ENCODE measurements at places on chromosomes 4 and X.

GRCh38 chr4:169940460-169940859, 85.7 kb downstream of the MFAP3L start:
- DNase-seq: no peak

- peak; percentile 67 for DNase-seq
These were observed 667.6 kb downstream of the PCDH18 start for GRCh38 chr4:136864604-136865185.

GRCh38 chrX:17967888-17968287, 106.8 kb upstream of the RAI2 start:
- DNase-seq: no peak

DNA sequence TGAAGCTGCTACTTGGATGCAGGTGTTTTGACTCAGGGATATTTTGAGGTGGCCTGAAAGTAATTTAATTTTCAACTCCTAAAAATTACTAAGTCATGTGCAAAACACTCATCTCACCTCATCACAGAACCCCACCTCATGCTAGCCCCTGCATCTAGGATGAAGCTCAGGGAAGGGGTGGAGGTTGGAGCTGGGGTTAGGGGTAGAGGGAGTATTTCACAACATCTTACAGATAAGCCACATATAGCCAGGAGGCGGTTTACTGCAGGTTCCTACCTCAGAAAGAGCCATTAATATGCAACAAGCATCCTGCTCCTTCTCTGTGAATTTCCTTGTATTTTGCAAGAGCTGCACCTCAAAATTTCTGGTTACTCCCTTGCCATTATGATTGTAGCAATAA, 70.5 kb upstream of the TSPAN5 start:
- DNase-seq: no peak

DNA sequence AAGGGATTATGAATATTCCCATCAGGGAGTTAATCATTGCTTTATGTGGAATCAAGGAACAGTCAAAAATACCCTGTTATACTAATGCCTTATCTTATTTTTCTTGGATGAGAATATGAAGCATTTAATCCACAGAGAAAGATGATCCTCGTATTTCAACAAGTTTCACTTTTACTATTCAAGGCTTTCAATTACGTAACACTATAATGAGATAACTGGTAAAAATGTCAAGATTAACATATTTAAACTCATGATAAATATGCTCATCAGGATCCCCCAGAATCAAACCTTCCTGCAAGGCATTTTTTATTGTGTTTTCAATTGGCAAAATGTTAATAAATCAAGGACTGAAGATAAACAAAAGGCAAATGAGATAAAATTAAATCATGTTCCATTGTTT, 5.1 kb downstream of the ZXDA start:
- DNase-seq: no peak

DNA sequence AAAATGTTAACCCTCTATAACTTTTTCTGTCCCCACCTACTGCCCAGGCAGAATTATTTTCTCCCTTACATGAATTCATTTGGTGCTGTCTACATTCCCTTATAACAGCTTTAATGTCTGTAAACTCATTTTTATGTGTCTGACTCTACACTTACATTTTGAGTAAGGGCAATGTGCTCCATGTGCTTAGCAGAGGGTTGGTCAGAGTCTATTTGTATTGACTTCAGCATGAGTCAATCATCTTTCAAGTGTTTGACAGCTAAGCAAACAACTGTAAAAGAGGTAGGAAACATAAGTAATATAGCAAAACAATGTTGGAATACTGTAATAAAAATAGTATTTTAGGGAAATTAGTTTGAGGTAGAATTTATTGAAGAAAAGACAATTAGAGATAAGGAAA, 6.3 kb downstream of the IL15 start:
- DNase-seq: no peak

GRCh38 chr4:180280726-180281297, 1962.4 kb upstream of the TENM3 start:
- DNase-seq: no peak

- DNase-seq: no peak
These were observed 580.3 kb downstream of the FSTL5 start for GRCh38 chr4:161583549-161583948.

- no peak for DNase-seq
These were observed 23.6 kb downstream of the PLAC1 start for GRCh38 chrX:134634691-134635090.

GRCh38 chrX:108309144-108309543, 129.1 kb downstream of the COL4A6 start:
- no peak for DNase-seq

- DNase-seq: no peak
These were observed 72.7 kb upstream of the H2AZ1 start for GRCh38 chr4:100022792-100023222.

- DNase-seq: no peak
These were observed 154.2 kb upstream of the SPANXC start for GRCh38 chrX:141396536-141396935.

GRCh38 chrX:28843817-28844216, 256.6 kb downstream of the IL1RAPL1 start:
- no peak for DNase-seq

DNA sequence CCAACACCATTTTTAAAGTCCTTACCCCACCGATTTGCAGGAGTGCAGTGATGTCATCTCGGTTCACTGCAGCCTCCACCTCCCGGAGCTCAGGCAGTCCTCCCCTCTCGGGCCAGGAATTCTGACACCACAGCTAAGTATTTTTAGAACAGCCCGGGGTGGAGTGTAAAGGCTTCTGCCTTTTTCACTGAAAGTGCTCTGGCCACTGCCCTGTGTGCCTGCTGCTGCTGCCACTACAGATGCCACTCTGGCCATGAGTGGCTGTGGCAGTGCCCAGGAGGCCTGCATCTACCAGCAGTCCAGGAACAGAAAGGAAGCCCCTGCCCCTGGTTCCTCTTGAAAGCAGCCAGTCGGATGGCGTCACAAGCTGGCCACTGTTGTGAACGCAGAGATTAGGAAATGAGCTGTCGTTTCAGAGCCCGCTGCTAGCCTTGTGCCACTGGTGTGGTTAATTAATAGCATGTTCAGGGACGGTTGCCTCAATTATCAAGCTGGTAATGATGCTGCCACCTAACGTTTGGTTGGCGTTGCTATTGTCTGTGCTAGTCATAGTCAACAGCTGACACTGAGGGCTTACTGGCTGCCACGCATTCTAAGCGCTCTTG, 23.6 kb upstream of the TBC1D14 start:
- DNase-seq: no peak
